ENCODE measurements at places on chromosomes 1 and 21. TPM values are rescaled to one million over a fixed set of nuclear protein-coding genes. Genes with fewer than 3 reads are reported as not detected.

The C1orf226 gene
- 12.9 TPM for polyA plus RNA-seq

The BNIPL gene
- polyA plus RNA-seq, result 0.86 TPM

The LENEP gene
- 0.64 TPM for polyA plus RNA-seq

The GALE gene
- polyA plus RNA-seq, result 120 TPM

The PRAMEF5 gene
- not detected for polyA plus RNA-seq

The IFI44 gene
- polyA plus RNA-seq, result 6.3 TPM

DNA sequence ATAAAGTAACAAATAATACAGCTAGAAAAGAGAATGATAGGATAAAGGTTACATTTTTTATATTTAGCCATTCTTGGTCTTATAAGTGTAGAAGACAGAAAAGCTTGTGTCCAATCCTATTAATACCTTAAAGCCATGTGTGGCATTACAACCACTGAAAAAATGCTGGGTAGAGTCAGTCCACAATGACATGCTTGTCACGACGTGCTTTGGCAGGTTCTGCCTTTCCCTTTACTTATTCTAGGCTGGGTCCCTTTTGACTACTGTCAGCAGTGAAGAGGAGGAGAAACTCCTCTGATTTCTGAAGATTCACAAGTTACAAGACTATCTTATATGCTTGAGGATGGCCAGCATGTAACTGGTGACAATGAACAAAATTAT lies 14.6 kb upstream of the AIM2 start:
- no peak for DNase-seq

DNA sequence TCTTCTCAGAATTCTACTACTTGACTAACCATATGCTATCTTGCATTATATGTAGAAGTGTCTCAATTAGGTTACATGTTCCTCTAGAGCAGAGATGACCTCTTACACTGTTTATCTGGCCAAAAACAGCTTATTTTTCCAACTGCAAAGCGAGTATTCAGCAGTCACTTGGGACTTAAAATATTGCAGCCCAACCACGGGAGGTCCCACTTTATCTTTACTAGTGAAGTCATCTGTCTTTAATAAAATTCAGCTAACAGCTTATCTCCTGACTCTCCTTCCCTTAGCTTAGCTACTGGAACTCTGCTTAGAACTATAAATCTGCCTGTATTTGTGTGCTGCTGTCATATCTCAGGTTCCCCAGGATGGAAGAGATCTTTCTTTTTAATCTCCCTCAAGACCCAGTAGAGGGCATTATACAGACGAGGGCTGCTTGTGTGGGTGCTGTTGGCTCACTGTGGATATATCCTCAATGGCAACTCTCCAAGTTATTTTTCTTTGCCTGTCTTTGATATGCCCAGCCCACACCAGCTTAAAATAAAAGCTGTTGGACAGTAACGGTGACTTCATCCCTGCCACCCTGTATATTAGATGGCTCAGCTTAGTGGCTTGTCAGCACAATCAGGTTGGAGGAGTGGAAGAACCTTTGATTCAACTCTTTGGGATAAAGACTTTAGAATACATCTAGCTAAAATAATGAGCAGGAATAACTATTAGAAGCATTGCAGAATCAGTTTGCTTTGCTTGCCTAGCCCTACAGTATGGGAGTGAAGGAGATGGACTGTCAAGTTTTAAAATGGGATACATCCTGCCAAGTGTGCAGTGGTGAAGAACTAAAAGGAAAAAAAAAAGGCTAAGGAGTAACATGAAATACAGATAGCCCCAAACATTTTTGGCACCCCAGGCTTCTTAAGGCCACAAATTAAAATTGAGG lies 9.6 kb downstream of the ENSA start:
- DNase-seq, result no peak

DNA sequence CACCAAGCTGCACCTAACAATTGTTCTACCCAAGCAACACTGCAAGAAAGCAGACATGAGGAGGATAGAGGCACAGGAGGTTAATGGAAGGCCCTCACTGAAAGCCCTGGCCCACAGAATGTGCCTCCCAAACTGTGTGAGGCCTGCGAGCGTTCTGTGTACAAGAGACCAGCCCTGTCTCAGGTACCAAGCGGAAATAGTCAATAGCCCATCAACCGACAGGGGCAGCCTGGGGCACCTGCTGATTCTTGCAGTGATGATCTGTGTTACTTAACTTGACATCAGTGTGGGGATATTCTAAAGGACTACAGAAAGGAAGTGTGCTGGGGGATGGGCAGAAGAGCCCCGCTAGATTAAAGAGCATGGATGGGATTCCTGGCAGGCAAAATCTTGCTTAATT lies 392.4 kb downstream of the KCNH1 start:
- DNase-seq, result no peak

- no peak for DNase-seq
Measured at GRCh38 chr1:52028328-52028727, 5.3 kb downstream of the KTI12 start.

GRCh38 chr1:6776389-6776788 lies 8.9 kb upstream of the CAMTA1 start:
- no peak for DNase-seq

DNA sequence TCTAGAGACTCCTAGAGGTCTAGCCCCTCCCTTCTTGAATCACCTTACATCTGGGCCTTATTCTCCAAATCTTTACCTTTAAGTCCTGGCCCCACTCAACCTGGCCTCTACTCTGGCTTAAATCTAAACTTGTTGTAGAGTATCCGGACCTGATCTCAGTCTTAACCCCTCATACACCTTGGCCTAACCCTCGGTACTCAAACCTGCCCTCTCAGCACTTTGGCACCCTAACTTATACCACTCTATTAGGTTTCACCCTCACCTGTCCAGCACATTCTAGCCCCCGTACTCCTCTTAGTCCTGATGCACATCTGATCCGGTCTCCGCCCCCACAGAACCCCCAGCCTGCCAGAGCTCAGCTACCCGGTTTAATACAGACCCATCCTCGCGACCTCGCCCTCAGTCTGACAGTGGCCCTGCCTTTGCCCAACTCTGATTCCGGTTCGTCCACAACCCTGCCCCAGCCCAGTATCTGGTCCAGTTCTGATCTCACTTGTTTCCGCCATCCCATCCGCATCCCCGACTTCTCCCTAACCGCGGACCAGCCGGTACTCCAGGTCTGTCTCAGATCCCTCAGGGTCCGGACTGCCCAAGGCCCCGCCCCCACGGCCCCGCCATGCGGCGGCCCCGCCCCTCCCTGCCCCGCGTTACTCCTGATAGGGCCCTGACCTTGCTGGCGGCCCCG lies 1.5 kb downstream of the TRIM62 start:
- DNase-seq, result no peak

DNA sequence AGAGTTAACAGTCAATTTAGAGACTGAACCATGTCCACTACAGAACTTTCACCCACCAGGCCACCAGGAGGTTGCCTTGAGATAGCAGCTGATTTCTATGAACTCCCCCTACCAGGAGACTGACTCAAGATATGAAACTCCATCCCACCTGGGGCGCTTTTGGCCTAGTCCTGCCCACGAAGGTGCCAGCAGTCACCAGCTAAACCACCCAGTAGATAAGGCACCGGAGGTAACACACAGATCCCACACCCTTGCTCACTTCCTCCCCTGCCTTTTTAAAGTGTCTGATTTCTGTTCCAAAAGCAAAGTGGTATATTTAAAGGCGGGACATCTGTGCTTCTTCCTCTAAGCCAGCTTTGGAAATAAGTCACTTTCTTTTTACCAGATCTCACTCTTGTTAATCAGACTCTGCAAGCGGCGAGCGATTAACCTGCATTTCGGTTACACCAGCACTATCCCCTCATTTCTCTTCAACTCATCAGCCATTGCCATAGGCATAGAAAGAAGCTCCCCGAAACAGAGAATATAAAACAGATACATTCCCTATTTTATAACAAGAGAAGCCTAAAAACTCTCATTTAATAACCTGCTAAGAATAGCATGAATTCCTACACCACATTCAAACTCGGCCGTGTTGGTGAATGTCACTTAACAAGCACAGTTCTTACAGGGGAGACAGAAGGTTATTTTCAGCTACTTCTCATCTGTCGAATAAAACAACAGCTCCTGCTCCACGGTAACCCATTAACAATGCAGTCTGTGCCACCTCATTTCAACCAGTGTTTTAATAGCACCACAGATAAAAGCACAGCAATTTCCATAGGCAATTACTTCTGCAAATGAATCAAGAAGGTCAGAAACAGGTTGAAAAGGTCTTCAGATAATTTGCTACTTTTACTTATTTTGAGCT lies 318.1 kb downstream of the KCNH1 start:
- no peak for DNase-seq

GRCh38 chr1:112868191-112868590 lies 87.8 kb downstream of the SLC16A1 start:
- DNase-seq, result no peak

DNA sequence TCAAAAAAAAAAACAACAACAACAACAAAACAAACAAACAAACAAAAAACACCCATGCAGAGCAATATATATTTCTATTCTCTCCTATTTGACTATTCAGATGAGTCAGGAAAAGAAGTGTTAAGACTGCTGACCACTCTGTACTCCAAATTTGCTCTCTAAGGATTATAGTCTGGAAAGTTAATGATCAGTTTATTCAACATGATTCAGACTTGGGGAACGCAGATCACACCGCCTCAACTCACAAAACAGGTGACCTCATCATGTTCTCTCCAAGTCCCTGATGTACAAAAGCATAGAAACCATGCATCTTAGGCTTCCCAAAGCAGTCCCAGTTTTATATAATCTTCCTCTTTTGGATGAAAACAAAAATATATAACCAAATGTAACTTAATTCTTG lies 51.9 kb upstream of the PRRC2C start:
- DNase-seq, result no peak

GRCh38 chr1:25695090-25695770 lies 78.6 kb downstream of the MAN1C1 start:
- DNase-seq, result peak; percentile 79

DNA sequence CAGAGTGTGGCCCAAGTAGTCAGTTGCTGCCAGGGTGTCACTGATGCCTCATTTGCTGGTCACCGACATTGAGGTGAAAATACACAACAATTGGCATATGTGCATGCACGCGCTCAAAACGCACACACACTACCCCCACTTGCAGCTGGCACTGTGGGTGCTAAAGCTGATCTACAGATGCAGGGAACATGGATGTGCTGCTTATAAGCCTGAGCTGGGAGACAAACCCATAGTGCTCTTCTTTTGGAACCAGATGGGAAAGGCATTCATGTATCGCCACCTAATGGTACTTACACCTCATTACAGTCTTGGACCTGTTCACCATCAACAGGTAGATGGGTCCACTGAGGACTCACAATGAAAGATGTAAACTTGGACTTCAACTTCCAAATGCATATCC lies 70.3 kb upstream of the CAMK1G start:
- DNase-seq, result peak; percentile 56

DNA sequence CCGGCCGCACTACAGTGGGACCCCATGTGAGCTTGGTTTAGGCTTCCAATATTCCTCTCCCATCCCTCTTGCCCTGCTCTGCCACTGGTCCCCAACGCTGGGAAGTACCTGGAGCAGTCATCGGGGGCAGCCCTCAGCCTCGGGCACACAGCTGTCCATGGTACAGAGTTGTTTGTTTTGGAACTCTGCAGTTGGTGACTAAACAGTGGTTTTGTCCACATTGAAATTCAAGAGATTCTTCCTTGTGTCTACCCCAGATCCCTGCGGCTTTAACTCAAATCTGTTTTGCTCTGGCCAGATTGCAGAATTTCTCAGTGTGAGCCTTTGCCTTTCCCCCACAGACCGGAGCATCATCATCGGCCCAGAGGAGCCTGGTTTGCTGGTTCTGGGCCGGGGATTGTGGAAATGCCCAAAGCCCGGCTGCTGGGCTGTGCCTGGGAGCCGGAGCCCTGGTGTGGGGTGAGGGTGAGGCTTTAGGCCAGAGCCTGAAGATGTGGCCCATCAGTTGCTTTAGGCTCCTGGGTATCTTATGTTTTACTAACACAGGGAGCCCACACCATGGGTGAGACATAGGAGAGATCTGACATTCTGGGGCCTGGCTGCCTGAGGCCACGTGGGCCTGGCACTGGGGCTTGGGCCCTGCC lies 93.2 kb downstream of the ARHGEF10L start:
- DNase-seq, result no peak

DNA sequence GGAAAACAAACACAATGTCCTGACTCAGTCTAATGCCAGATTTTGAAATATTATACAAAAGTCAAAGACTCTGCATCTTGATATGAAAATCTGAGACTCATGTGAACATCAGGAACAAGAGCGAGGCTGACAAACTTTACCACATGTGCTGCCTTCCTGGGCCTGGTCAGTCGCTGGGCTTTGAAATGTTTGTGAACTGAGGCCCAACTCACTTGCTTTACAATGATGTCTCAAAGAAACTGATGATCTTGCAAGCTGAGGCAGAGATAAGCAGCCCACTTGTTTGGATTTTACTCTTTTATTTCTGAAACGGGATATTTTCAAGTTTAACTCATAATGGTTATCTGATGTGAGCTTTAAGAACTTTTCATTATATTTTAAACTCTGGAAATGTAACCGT lies 2.1 kb downstream of the BCAR3 start:
- no peak for DNase-seq

DNA sequence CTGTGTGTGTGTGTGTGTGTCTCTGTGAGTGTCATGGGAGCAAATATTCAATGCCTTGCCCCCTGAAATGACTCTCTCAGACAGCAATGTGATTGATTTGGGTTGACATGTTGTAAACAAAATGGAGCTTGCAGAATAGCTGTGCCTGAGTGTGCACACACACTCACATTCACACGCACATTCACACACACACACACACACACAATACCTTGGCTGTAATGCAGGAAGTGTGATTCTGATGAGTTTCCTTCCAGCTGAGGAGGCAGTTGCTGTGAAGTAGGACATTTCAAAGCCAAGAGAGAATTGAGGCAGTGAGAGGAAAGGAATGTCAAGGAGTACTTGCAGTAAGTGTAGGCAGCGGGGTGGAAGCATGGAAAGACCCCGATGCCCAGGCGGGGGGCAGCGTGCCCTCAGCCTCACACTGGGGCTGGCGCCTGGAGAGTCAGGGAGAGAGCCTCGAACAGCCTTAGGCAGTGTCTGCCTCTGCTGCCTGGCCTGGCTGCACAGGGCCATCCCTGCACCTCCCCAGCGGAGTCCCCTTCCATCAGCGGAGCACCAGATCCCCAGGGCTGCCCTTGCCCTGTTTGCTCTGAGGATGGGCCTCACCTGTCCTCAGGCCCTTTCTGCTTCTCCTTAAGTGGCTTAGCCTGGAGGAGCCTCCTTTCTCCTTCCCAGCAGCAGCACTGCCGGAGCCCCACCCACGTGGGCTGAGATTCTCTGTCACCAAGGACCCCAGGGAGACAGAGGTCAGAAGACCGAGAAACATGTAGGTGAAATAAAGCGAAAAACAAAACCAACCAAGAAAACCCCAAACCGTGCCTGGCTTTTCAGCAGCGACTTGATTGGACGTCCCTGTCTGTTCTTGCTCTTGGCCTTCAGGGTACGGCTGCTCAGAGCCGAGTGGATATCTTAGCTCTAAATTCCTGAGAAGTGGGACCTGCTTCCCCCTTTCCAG lies 9.2 kb downstream of the VASH2 start:
- DNase-seq, result no peak

DNA sequence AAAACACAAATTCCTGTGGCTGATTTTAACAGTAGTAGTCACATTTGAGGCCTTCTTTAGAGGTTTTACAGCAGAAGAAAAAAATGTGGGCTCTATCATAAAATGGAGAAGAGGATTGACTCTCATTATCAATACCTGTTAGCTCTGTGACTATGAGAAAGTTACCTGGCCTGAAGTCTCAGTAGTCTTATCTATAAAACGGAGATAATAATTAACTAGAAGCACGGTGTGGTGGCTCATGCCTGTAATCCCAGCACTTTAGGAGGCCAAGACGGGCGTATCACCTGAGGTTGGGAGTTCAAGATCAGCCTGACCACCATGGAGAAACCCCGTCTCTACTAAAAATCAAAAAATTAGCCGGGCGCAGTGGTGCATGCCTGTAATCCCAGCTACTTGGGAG lies 90.4 kb upstream of the PLPPR4 start:
- DNase-seq, result peak; percentile 12

- DNase-seq, result peak; percentile 4
Measured at GRCh38 chr1:91650764-91651163, 150.1 kb downstream of the CDC7 start.

Measured in small intestine (tissue), 16 donors.